ENCODE measurements at places on chromosomes 7 and 10.

DNA sequence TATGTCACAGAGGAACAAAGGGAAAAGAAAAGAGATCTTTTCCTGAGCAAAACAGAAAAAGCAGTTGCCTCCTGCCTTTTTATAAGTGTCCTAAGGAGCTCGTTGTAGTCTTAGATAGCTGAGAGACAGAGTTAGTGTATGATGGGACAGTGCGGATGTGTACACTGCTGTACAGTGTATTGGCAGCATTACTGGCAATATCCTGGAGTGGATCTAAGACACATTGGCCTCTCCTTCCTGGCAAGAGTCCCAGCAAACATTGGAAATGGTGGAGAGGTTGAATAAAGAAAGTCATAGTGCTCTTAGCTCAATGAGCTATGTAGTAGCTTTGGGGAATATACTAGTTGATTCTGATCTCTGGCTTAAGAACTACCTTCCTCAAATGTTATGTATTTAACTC lies 22.7 kb downstream of the GARS1 start:
- DNase-seq, result no peak

DNA sequence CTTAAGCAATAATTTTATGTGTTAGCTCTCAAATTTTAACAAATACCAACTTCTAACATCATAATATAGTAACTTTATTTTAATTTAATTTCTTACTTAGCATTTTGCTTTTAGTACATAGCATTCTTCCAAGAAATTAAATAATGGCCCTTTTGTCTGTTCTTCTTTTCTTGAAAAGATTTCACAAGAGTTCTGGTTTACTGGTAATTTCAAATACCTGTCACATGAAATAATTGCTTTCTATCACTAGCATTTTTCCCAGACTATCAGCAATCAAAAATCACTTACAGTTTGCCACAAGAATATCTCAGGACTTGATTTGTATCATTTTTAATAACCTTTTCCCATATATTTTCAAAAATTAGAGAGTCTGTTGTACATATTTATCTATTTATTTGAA lies 193.0 kb downstream of the CACNA2D1 start:
- no peak for DNase-seq

- no peak for DNase-seq
Observed at GRCh38 chr10:131784363-131785120, 116.3 kb upstream of the PPP2R2D start.

DNA sequence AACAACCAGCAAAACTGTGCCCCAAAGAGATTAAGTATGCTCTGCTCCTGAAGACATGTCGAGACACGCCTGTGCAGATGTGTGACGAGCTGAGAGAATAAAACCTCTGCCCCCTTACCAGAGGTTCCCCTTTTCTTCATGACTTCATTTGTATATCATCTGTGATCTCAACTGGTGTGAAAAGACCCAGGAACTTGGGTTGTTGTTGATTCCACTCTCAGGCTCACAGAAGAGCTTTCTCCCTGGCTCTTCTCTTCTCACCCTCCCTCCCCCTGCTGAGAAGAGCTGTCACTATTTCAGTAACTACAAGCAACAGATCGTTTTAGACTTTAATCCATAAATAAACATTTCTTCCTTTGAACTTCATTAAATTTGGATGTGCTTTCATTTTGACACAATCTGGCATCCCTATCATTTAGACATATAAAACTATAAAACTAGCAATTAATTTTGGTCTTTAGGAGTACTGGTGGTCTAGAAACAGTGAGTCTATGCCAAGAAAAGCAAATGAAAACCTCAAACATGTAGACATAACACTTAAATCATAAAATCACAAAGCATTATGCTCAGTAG lies 179.3 kb upstream of the FZD8 start:
- no peak for DNase-seq

- DNase-seq, result no peak
Observed at GRCh38 chr10:93710333-93710909, 8.0 kb upstream of the FRA10AC1 start.

DNA sequence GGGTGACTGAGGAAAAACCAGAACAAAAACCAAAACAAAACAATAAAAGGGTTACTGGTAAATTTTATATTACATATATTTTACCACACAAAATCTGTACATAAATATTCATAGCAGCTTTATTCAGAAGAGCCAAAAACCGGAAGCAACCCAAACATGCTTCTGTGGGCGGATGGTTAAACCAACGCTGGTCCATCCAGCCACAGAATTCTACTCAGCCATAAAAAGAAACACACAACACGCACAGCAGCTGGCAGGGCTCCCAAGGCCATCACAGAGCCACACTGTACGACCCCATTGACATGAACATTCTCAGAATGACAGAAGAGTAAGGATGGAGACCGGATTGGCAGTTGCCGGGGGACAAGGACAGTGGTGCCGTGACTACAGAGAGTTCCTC lies 83.6 kb downstream of the PROSER2 start:
- DNase-seq, result no peak

- DNase-seq, result peak; percentile 16
Observed at GRCh38 chr7:81190997-81191768, 272.3 kb upstream of the SEMA3C start.

GRCh38 chr10:34061841-34062240 lies 727.4 kb upstream of the NRP1 start:
- DNase-seq, result no peak

DNA sequence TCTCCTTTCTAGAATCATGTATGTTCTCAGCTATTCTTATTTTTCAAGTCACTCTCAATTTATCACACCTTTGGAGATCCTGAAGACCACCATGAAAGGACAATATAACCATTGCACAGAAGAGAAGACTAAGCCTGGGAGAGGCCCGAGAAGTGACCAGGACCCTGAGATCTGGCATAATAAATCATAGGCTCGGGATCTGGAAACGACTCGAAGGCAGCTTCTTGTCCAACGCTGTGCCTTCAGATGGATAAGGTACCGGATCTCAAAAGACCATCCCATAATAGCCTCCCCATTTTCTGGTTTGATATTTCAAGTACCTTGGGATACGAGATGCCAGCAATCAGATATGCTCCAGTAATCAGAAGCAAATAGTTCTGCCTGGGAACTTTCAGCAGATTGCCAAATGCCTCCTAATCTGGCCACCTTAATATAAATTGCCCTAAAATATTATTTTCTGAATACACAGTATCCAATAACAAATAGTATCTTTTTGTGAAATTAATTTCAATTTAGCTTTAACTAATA lies 179.2 kb upstream of the ZMIZ1 start:
- no peak for DNase-seq

DNA sequence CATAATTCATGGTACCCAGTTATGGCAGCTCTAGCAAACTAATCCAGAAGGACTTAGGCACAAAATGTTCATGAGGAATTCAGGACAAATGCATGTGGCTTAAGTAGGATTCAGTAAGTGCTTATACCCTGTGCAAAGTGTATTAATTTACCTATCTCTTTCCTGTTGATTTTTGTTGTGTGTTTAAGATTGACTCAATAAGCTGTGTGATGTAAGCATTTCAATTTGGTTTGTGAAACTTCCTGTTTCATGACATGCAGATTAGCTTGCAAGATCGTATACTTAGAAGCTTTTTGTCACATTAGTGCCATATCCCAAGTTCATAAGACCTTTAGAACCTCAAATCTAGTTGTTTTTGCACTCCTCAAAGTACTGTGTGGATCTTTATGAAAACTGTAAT lies 416.7 kb downstream of the ARL4A start:
- DNase-seq, result peak; percentile 41

Data from PC-9 (cell line).